ENCODE measurements at places on chromosomes 5 and 9.

DNA sequence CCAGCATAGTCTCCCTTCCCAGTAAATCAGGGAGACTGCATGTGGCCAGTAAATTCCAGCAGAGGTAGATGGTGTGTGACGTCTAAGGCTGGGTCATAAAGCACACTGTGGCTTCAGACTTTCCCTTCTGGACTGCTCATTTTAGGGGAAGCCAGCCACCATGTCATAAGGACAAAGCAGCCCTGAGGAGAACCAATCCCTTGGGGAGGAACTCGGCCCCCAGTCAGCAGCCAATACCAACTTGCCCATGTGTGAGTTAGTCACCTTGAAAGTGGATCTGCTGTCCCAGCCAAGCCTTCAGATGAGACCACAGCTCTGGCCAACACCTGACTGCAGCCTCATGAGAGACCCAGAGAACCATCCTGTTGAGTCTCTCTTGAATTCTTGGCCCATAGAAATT, 14.7 kb upstream of the NINJ1 start:
- no peak for DNase-seq

- no peak for DNase-seq
Measured at GRCh38 chr9:87599901-87600610, 102.4 kb downstream of the DAPK1 start.

DNA sequence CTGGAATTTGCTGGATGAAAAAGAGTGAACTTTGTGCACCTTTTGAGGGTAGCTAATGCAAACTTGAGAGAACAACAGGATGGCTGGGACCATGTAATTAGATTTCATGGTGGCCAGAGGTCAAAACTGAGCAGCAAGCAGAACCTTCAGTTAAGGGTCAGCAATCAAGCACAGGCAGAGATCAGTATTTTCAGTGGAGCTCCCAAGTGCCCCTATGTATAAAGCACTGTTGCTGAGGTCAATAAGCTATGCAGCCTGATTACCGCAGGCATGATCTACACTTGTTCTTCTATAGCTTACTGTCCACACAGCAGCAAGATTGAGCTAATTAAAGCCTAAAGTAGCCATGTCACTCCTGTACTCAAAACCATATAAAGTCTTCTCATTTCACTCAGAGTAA, 62.1 kb upstream of the TMC1 start:
- no peak for DNase-seq

DNA sequence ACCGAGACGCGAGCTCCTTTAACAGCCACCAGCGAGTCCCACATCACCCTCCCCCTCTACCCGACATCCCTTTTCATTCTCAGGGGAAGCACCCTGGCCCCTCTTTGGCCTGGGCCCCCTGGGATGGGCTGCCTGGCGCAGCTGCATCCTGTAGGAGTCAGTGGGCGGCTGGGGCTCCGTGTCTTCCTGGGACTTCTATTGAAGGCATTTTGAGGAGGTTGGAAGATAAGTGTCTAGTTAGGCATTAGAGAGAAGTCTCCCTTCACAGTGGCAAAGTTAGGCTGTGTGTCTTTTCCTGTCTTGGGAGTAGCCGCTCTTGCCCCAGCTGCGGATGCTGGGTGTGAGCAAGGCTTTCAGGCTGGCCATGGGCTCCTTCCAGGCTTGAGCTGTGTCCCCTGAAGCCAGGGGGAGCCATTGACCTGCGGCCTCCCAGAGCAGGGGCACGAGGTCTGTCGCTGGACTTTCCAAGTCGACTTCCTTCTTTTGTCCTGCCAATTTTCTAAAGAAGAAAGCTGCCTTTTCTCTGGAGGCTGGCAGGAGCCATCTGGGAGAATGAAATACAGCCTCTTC, 18.6 kb upstream of the NKD2 start:
- no peak for DNase-seq

DNA sequence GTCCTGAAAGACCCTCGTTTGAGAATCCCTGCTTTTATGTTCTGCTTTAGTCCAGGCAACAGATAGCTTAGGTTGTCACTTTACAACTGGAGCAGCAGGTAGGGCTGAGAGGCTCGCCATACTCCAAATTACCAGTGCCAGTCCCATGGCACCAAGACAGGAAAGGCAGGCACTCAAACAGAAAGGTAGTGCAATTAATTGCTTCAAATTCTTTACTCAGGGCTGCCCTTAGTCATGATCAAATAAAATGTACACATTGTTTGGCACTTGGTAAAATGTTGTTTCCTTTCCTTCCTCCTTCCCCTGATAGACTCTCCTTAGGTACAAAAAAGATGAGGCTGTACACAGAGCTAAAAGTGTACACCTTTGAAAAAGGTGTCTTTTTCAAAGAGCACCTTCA, 115.8 kb upstream of the CCDC152 start:
- DNase-seq = no peak

DNA sequence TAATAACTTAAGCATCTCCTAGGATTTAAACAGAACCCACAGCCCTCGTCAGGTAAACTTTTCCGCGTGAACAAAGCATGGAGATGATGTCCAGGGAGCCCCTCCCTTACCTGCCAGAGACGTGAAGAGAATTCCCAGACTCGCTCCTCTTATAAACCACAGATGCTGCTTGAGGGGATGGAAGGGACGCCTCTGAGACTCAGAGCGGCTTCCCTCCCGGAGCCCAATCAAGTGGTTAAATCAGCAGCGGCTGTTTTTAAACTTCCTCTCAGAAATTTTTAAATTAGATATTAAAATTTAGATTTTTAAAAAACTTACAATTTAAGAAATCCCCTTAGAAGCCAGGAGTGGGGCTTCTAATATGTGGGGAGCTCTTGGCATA, 71.8 kb downstream of the RAPGEF1 start:
- DNase-seq = no peak

DNA sequence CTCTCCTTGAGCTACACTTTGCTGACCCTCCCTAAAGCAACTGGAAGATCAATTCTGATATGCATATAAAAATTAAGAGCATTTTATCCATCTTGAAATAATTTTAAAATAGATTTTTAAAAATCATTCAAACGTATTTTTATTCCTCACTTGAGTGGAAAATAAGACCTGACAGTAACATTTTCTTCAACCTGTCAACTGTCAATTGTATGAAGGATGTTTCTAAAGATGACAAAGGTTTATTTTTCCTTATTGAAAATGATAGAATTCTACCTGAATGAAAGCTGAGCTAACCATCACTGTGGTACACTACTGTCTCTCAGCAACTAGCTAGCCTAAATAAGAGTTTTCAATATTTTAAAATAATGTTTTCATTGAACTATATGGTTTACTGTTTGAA, 7.0 kb downstream of the EFNA5 start:
- no peak for DNase-seq

DNA sequence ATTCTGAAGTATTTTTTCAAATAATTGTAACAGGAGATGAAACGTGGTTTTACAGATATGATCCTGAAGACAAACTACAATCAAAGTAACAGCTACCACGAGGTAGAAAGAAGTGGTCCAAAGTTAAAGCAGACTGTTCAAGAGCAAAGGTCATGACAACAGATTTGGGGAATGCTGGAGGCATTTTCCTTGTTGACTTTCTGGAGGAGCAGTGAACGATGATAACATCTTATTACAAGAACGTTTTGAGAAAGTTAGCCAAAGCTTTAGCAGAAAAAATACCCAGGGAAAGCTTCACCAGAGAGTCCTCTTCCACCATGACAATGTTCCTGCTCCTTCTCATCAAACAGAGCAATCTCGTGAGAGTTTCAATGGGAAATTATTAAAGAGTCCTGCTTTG, 145.4 kb upstream of the NREP start:
- DNase-seq = no peak

GRCh38 chr9:71756753-71757152, 11.6 kb downstream of the CEMIP2 start:
- DNase-seq = no peak

- DNase-seq = no peak
Measured at GRCh38 chr5:171609806-171610452, 175.7 kb upstream of the SMIM23 start.

- no peak for DNase-seq
Measured at GRCh38 chr9:108069991-108070390, 580.4 kb upstream of the KLF4 start.

GRCh38 chr5:181217111-181217802, 5.8 kb upstream of the TRIM41 start:
- no peak for DNase-seq

DNA sequence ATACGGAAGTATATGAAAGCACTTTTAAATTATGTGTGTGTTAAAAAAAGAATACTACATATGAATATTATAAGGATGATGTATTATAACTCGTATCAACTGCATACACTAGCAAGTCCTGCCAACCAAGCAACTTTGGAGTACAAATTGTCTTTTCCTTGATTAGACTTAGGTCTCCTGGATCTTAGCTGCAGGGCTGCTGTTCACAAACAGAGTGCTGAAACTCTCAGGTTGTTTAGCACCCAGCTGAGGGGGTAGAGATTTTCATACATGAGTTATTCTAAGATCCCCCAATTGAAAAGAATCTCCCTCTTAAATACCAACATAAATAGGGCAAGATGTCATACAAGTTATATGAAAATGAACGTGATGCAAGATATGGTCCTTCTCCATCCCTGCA, 149.8 kb upstream of the TNC start:
- DNase-seq = no peak

DNA sequence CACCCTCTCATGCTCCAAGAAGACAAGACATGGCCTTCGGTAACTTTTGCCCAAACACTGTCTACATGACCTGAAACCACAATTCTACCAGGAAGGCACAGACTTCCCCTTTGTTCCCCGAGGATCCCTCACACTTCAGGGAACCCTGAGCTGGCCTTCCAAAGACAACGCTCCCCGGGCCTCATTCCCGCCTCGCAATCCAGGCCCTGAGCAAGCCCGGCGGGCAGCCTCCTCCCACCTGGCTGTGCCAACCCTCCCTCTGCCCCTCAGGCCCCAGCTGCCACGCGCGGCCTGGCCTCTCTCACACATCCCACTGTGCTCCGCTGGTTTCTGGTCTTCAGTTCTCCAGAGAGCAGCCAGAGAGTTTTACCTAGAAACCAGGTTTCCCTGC, 7.3 kb downstream of the QSOX2 start:
- no peak for DNase-seq

DNA sequence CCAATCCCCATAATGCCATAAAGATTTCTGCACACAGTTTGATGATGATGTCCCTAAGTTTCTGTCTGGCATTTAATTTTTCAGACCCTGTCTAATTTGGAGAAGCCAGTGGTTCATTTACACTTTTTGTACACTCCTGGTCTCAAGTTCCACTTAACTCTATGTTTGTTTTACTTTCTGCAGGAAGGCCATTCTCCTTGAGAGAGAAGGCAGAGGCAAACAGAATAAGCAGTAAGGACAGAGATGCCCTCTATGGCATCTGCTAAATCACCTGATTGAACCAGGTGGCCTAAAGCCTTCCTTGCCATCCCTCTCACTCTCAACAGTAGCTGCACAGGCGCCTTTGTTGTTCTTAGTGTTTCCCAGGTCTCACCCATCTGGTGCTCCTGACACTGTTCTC, 86.1 kb upstream of the LRRTM2 start:
- DNase-seq = no peak

DNA sequence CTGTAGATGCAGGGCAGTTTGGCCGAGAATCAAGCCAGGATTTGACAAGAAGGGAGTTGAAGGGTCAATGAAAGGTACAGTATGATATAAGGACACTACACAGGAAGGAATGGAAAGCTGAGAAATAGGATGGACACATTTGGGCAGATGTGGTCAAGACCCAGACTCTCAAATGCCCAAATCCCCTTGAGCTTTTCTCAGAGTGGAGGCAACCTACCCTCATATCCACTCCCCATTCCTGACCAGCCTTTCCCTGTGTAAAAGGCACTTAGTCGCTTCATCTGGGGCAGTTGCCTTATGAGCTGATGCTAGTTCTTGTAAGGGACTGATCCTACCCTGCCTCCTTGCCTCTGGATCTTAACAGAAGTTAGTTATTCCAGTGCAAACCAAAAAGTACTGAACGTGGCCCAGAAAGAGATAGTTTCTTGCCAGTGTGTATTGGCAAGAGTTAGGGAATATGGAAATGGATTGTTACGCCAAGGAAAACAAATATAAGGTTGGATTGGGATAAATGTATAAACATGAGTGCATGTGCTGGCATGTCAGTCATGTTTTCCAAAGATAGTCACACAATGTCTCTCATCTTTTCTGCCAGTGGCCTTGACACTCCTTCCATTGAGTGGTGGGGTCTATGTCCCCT, 4.1 kb upstream of the MCCC2 start:
- DNase-seq = no peak

DNA sequence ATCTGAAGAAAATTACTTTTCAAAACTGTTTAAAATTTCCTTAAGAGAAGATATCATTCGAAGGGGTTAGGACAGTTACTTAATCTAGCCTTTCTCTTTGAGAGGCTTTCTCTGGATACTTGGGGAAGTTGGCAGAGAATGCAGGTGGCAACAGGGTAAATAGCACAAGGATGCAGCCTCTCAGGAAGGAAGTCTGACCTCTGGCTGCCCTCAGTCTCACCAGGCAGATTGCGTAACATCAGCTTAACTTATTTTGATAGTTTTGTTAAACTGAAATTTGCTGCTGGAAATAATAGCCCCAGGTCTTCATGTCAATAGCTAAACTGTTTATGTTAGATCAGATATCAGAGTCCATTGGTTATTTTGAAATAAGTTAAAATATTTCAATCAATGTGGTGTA, 20.4 kb downstream of the CCDC192 start:
- no peak for DNase-seq

- DNase-seq = no peak
Measured at GRCh38 chr5:145360936-145361335, 474.2 kb downstream of the PRELID2 start.

DNA sequence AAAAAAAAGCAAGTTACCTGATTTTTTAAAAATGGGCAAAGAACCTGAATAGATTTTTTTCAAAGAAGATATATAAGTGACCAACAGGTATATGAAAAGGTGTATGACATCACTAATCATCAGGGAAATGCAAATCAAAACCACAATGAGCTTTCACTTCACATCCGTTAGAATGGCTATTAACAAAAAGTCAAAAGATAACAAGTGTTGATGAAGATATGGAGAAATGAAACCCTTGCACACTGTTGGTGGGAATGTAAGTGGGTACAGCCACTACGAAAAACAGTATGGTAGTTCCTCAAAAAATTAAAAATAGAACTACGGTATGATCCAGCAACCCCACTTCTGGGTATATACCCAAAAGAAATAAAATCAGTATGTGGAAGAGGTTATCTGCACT, 134.8 kb downstream of the UGCG start:
- no peak for DNase-seq

- DNase-seq = no peak
Measured at GRCh38 chr9:76764138-76764537, at the start of gene PCA3. PCA3 (plus strand) TSS chr9:76764438.
